Inflammatory macrophage treated with lipopolysaccharide for 4 hours (primary cell): ENCODE measurements at places on chromosomes 6 and 20.

DNA sequence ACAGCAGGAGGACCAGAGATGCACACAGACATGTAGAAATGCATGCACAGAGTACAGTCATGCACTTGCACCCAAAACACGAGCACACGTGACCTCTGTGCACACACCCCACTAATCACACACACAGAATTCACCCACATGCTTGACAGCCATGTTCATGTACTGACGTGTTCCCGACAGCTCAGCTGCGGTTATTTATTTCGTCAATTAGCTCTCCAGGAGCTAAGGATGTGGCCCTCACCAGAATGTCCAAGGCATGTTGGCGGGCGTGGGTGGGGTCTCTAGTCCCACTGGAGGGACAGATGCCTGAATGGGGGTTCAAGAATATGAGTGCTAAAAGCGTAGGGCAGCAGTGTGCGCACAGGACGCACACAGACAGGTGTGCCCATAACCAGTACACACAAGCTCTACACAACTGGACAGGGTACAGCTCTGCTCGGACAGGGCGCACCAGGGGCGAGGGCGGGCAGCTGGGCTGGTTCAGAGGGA lies 571 bp upstream of the PRPF6 start:
- DNase-seq: peak; percentile 37

DNA sequence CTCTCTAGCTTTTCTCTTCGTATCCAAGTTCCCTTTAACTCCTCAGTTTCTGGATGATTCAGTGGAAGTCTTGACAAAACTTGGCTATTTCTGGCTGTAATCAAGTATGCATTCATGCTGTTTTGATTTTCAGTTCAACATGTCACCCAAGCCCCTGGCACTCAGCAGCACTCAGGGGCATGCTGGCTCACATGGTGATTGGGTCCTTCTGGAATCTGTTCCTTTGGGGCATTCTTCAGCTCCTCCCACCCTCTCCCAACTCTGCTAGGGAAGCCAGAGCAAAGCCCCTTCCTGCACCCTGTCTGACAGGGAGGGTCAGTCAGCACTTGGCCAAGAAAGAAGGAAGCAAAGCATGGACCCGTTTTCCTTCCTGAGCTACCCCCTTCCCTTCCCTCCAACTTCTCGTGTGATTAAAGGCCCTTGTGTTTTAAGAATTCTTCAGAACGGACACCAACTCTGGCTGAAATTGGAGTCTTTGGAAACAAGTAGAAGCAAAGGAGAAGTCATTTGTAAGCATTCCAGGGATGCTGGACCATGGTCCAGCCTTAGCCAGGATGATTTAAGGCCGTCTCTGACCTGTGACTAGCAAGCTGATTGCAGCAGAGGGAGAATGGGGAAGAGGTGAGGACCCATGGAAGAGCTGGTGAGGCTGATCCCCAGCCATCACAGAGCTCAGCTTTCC lies 7.1 kb downstream of the PLEKHG1 start:
- DNase-seq: no peak

DNA sequence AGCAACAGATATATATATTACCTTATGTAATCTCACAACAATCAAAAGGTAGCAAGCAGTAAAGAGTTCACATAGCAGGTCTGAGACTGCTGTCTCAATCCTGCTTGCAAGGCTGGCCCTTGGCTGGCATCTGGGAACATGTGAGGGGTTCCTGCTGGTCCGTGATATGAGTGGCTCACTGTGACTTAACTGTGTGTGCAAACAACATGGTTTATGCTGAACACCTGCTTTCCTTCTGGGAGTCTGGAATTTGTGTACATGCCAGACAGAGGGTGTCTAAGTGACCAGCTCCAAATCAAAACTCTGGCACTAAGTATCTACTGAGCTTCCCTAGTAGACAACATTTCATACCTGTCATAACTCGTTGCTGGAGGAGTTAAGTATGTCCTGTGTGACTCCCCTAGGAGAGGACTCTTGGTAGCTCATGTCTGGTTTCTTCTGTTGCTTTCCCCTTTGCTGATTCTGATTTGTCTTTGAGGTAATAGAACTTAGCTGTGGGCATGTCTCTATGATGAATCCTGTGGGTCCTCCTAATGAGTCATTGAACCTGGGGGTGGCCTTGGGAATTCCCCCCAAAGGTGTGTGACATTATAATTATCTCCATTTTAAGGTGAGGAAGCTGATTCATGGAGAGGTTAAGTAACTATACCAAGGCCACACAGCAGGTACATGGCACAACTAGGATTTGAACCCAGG lies 131.6 kb upstream of the NEDD9 start:
- DNase-seq: no peak

DNA sequence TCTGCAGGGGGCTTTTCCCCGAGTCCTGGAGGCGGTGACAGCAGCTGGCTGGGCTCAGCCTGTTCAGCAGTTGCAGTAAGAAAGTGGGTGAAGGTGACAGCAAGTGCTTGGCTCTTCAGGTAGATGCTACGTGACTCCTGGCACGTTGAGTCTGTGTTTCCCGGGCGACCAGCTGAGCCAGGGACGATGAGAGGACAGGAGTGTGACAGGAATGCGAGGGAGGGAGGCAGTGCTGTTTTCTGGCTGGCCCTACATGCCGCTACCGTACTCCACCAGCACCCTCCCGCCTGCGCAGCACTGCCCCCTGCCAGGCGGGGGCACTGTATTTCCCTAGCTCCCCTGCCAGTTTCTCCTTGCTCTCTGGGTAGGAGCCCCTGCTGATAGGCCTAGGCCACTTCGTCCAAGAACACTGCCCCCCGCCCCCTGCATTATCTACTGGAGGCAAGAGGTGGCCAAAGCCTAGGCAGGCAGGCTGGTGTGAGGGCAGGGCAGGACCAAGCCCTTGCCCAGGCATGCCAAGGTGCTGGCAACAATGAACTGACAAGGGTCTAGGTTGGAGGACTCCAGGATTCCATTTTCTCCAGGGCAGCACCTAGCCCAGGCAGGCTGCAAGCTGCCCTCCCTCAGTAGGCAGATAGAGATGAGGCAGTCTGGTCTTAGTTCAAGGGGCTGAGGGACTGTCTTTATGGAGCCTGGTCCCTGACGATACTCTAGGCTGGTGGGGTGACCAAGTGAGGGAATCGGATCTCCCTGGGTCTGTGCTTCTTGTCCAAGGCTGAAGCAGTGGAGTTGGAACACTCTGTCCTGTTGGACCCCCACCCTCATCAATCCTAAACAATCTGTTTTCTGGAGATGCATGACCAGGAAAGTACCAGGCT lies 19.2 kb downstream of the MRPS18A start:
- DNase-seq: peak; percentile 57

DNA sequence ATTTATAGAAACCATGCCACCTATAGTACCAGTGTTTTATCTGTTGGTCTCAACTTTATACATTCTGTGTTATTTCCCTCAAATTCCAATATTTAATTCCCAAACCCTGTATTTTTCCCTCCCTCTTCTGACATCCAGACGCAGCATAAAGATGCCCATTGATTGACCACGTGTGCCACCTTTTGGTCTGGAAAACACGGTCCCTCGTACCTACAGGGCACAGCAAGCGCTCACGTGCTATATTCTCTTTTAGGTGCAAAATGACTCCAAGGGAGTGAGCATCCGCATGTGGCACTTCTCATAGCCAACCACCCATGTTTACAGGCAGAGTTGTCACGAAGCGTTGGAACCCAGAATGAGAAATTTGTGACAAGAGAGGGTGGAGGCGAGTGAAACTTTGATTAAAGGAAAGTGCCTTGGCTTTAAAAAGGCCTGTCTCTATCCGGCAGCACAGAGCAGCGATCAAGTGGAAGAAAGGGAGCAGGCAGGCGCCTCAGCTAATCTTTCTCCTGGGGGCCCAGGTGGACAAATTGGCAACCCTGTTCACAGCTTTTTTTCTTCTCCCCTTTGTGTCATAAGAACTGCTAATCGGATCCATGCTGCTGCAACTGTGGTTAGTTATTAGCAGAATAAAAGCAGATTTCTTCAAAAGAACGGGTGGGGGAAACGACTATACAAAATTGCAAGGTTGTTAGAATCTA lies 225.9 kb downstream of the TMEM242 start:
- no peak for DNase-seq
